ENCODE measurements at places on chromosomes 16 and 17.

DNA sequence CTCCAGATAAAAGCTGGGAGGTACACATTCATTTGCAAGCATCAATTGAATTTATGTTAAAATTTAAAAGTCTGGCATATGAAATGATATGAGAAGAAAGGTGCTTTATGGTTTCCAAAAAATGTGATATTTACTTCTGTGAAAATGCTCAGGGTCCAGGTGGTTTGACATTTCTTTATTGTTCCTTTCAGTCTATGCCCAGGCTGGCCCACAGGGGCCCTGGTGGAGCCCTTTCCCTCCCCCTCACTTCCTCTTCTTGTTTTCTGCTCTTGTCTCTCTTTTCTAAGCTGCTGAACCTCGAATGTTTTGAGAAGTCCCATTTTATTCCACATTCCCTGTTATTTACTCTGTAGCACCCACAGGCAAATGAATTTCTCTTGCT is 127.8 kb downstream of the HS3ST3B1 start:
- H3K27ac ChIP-seq, result no peak overlapping the region
- no peaks in the 10 kb centered on the region for H3K36me3 ChIP-seq
- H3K27me3 ChIP-seq, result no peaks in the 10 kb centered on the region
- no peak overlapping the region for H3K4me3 ChIP-seq
- no peaks in the 10 kb centered on the region for H3K4me1 ChIP-seq
- DNase-seq, result no peak

DNA sequence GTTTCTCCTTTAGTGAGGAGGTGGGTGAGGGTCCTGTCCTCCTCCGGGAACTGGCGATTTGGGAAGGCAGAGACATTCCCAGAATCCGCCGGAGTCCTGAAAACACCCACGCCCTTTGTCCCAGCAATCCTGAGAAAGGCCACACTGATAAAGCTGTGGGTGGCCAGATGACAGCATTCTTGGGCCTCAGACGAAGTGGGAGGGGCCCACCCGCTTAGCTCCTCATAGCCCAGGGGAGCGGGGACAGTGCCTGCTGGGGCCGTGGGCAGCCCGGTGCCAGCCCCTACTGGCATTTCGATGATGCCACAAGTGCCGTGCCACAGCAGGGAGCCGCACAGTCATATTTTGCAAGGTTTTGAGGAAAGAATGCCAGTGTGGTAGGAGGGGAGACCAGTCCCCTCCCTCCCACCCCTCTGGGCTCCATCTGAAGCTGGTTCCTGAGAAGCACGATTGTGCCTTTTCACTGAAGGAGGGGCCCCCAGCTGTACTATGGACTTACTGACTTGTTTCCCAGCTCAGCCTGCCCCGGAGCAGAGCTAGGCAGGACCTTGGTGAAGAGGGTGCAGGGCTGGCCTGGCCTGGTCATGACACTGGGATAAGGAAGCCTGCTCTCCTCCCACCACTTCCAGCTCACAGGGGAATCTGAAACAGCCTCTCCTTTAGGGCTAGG is 20.9 kb upstream of the MPRIP start:
- peak; percentile 32 for DNase-seq
- H3K4me1 ChIP-seq, result no peaks in the 10 kb centered on the region
- no peaks in the 10 kb centered on the region for H3K27me3 ChIP-seq
- H3K36me3 ChIP-seq, result no peaks in the 10 kb centered on the region
- H3K4me3 ChIP-seq, result no peak overlapping the region
- H3K27ac ChIP-seq, result no peak overlapping the region

DNA sequence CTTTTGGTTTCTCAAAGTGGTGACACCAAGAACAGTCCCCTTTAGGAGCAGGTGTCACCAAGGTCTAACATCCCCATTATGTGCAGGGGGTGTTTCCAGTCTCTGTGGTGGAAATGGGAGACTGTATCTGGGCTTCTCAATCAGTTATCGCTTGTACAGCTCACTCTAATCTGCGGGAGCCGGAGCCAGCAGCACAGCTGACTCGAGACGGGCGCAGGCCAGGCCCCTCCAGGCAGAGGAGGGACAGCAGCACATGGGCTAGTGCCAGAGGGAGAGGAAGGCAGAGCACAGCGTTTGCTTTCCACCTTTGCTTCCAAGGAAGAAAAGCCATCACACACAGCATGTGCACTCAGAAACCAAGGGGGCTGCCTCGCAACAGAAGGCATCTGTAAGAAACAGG is 91.2 kb upstream of the CREBBP start:
- no peaks in the 10 kb centered on the region for H3K27me3 ChIP-seq
- no peak overlapping the region for H3K27ac ChIP-seq
- no peak for DNase-seq
- H3K4me3 ChIP-seq, result no peak overlapping the region
- H3K4me1 ChIP-seq, result no peaks in the 10 kb centered on the region

DNA sequence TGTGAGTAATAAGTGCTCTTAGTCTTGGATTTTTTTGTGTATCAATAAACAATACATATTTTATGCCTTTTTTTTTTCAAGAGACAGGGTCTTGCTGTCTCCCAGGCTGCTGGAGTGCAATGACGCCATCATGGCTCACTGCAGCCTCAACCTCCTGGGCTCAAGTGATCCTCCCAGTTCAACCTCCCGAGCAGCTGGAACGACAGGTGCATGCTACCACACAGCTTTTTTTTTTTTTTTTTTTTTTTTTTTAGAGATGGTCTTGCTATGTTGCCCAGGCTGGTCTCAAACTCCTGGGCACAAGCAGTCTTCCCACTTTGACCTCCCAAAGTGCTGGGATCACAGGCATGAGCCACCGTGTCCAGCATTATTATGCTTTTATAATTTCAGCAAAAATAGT is 13.0 kb downstream of the ACSF2 start:
- no peaks in the 10 kb centered on the region for H3K36me3 ChIP-seq
- H3K27ac ChIP-seq, result no peak overlapping the region
- DNase-seq, result no peak
- H3K4me1 ChIP-seq, result no peaks in the 10 kb centered on the region
- no peaks in the 10 kb centered on the region for H3K27me3 ChIP-seq
- no peak overlapping the region for H3K4me3 ChIP-seq

DNA sequence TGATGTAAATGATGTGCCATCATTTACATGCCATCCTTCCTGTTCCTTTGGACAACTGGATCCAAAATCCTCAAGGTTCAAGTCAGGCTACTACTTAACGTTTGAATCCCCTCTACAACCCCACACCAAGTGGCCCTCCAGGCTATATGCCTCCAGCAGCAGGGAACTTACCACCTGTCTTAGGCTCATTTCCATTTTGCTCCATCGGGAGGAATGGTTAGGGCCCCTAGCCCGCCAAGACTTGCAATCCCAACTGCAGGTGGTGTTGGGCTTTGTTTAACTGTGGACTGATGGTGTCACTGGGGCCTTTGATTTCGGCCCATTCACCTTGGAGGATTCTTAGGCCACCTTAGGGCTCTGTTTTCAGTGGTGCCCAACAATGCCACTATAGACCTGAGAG is 9.7 kb downstream of the HNF1B start:
- peak; percentile 61 for DNase-seq
- H3K4me1 ChIP-seq, result no peaks in the 10 kb centered on the region
- peaks cover 18% of the 10 kb centered on the region for H3K27me3 ChIP-seq
- no peak overlapping the region for H3K27ac ChIP-seq
- no peaks in the 10 kb centered on the region for H3K36me3 ChIP-seq

DNA sequence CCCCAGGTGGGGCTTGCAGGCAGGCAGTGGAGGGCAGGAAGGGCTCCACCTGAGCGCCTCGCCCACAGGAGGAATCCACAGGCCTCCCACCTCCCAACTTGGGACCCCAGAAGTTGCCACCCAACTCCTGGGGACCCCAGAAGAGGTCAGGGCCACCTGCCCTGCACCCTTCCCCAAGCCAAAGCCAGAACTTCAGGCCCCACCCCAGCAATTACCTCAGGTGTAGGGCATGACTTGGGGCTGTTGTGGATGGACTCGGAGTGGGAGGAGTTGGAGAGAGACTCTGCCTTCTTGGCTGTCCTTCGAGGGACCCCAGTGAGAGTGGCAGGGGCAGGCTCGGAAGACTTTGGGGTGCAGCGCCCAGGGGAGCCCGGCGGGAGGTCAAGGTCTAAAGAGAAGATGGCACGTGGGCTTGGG is 10.5 kb downstream of the TSPOAP1 start:
- peak; percentile 25 for DNase-seq
- no peaks in the 10 kb centered on the region for H3K36me3 ChIP-seq
- H3K27ac ChIP-seq, result no peak overlapping the region
- H3K4me1 ChIP-seq, result no peaks in the 10 kb centered on the region

- H3K27me3 ChIP-seq, result no peaks in the 10 kb centered on the region
- H3K36me3 ChIP-seq, result no peaks in the 10 kb centered on the region
- DNase-seq, result no peak
- no peak overlapping the region for H3K4me3 ChIP-seq
Observed at GRCh38 chr16:53714205-53715022, 10.5 kb downstream of the FTO start.
